RWPE2 (cell line): ENCODE measurements at places on chromosomes 4 and X.

DNA sequence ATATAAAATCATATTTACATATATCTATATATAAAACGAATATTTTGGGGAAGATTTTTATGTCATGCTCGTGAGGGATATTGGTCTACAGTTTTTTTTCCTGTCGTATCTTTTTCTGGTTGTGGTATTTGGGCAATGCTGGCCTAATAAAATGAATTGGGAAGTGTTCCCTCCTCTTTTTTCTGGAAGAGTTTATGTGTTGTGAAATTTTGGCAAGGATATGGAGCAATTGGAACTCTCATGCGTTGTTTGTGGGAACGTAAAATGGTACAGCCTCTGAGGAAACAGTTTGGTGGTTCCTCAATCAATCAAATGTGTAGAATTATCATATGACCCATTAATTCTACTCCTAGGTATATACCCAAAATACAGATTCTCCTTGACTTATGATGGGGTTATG is 69.8 kb downstream of the ZNF182 start:
- no peak for DNase-seq

GRCh38 chr4:147678106-147678505 is 5.9 kb downstream of the PRMT9 start:
- DNase-seq, result no peak

DNA sequence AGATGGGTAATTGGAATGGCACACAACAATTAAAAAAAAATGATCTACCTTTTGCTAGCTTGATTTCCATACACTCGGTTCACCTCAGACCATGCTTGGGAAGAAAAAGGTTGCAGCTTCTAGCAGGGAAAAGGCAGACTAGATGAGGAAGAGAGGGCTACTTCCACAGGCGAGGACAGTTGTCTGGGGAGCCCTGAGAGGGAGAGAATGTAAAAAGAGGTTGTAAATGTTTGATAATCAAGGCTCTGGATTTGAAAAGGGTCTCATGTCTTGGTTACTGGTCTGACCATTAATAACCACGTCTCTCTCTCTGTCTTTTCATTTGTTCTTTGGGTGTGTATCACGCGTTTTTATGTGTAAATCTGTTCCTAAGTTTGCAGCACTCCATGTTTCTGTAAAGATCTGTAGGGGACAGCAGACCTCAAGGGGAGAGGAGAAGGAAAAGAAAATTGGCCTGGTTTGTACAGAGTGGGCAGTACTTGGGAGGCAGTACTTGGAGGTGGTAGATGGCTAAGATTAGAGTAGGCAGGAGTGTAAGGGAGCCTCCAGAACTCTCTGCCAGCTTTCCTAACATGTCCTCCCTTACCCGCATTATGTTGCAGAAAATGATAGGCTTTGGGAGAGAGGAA is 750 bp downstream of the ARMCX5 start:
- DNase-seq, result no peak

DNA sequence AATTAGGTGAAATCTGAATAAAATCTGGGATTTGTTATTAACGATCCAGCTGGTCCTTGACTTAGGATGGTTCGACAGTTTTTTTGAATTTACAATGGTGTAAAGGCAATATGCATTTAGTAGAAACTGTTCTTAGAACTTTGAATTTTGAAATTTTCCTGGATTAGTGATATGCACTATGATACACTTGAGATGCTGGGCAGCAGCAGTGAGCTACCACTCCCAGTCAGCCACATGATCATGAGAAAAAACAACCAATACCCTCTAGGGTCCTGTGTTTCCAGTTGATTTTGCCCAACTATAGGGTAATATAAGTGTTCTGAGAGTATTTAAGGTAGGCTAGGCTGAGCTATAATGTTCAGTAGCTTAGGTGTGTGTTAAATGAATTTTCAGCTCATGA is 303.7 kb downstream of the GPAT3 start:
- no peak for DNase-seq

DNA sequence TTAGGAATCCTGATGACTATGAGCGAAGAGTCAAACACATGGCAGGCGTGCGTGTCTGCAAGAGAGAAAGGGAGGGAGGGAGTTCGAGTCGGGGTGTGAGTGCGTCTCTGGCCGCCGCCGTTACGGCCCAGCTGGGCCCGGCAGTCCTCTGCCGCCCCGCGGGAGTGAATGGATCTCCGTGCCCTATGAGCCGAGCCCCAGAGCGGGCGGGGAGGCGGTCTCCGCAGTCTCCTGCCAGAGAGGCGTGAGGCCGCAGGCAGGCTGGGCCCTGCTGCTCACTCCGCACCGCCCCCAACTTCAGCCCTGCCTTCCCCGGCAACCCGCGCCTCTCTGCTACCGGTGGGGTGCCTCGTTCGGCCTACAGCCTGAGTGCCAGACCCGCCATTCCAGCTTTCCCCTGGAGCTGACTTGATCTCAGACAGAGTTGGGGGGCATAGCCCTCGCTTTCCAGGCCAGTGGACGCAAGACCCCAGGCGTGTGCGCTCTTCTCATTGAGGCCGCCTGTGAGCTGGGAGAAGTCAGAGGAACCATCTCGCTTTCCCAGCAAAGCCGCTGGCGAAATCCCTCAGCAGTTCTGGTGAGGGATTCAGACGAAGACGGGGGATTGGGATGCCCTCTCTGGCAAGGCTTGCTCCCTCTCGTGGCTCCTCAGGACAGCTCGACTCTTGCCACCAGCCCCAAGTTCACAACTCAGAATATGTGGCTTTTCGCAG is 1.4 kb downstream of the SLC16A2 start:
- peak; percentile 47 for DNase-seq

DNA sequence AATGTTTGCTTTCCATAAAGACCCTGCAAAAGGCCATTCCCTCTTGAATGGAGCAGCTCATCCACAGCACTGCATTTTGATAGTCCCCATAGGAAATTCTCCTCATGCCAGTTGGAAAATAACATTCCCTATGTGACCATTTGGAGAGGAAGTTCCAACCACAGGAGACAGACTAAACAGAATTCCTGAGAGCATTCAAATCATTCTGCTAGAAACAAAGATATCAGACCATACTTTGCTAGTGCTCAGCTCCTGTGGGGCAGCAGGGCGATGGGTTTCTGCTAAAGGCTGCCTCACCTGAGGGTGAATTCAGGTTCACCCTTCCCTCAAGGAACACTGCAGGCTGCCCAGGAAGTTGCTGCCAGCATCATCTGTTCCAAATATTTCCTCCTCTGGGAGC is 58.8 kb downstream of the LNX1 start:
- no peak for DNase-seq

DNA sequence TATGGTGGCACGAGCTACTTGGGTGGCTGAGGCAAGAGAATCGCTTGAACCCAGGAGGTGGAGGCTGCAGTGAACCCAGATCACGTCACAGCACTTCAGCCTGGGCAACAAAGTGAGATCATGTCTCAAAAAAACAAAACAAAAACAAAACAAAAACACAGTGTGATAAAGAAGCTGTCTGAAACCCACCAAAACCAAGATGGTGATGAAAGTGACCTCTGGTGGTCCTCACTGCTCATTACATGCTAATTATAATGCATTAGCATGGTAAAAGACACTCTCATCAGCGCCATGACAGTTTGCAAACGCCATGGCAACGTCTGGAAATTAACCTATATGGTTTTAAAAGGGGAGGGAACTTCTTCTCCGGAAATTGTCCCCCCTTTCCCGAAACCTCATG is 29.4 kb upstream of the OPHN1 start:
- no peak for DNase-seq

DNA sequence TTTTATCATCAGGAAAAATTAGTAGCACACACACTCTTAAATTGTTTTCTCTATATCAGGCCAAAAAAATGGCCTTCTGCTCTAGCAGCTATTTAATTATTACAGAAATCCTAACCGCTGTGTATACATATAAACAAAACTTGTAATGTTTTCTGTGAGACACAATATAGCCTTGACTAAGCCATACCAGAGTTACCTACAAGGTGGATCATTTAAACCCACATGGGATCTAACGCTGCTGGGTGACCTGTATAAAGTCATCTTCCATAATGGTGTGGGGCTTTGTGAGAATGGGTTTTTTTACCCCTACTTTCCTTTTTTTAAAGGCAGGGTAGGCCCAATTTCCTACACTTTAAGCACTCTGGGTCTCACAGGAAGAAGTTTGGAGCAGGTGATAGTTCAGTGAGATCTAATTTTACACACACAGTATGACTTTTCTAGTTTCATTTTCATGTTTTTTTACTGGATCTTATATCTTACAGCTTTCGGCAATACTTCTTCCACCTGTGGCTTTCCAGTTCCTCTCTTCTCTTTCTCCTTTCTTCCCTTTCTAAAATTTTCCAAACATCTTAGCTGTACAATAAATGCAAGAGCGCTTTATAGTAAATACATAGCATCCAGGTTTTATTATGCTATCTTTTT is 66.9 kb upstream of the MMAA start:
- no peak for DNase-seq

GRCh38 chr4:129808242-129808641 is 712.3 kb downstream of the C4orf33 start:
- no peak for DNase-seq
